Foreskin melanocyte (primary cell): ENCODE measurements at places on chromosomes 1 and 21.

- no peak for DNase-seq
Observed at GRCh38 chr1:13593511-13594131, 10.0 kb downstream of the PDPN start.

DNA sequence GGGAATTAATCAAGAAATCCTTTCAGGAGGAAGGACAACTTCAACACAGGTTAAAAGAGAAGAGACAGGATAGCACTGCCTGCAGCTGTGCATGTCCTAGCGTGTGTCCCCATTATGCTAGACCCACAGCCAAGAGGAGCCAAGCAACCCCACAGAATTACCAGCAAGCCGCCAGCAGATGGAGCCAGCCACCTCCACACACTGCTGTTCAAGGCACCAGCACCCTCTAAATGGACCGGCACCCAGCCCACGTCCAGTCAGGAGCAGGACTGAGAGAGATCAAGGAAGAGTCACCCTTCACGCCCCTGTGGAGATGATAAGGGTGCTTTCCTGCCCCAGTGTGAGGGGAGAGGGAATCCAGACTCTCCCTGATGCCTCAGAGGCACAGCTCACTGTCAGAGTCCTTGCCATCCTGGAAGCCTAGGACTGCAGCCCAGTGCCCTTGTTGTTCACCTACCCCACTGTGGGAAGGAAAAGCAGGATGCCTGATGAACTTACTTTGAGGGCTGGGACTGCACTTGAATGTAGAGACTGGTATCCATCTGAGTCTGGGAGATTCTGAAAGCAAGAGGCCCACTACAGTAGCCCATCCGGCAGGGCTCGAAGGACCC is 37.1 kb upstream of the CTTNBP2NL start:
- peak; percentile 32 for DNase-seq

DNA sequence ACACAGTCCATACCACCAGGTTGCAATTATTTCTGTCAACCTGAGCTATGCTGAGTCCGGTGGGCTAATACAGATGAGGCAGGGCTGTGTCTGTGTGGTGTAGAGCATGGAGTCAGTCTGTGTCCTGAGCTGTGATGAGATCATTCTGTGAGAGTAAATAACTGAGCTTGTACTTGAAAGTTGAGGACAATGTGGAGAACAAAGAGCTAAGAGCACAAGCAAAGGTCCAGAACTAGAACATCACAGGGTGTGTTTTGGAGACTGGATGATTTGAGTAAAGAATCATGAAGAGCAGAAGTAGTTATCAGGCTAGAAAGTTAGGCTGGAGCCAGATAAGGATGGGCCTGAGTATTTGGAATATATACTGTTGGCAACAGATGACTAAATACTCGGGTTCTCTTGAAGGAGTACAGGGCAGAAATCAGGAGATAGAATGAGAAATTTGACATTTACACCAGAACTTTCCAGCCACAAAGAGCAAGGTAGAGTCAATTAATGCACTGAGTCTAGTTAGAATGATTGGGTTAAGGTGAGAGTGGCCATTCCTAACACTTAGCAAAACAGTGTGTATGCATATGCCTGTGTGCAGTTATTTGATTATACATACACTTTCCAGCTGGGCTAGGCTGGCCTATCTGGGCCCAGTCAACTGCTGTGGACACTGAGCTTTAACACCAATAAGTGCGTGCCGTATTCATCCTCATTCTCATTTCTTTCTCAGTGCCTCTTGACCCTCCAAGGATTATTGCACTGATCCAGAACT is 48.8 kb downstream of the LEPR start:
- DNase-seq: no peak

DNA sequence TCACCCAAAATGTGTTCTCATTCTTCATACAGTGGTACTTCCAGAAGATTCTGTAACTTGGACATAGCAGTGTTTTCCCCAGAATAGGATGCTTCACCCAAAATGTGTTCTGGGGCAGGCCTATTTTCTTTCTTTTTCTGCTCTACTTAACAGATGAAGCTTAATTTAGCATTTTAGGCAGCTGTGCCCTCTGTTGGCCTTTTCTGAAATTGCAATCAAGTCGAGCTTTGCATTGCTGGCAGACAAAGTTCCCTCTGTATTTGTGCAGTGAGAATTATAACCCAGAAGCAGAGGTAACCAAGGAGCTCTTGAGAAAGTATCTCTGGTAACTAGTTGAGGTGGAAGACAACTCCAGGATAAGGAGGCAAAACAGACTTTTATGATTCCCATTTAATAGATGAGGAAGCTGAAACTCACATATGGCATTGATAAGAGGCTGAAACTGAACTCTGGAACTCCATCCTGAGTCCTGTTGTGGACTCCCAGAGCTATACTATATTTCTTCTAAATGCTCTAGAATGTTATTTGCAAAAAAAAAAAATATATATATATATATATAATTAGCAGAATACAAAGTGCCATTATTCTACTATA is 50.3 kb upstream of the L1TD1 start:
- DNase-seq: peak; percentile 60

- DNase-seq: no peak
Observed at GRCh38 chr1:154329152-154329521, 3.8 kb downstream of the ATP8B2 start.

- DNase-seq: no peak
Observed at GRCh38 chr1:175394739-175395138, 202.2 kb upstream of the KIAA0040 start.

- DNase-seq: no peak
Observed at GRCh38 chr1:23545851-23546250, 13.4 kb downstream of the ID3 start.

DNA sequence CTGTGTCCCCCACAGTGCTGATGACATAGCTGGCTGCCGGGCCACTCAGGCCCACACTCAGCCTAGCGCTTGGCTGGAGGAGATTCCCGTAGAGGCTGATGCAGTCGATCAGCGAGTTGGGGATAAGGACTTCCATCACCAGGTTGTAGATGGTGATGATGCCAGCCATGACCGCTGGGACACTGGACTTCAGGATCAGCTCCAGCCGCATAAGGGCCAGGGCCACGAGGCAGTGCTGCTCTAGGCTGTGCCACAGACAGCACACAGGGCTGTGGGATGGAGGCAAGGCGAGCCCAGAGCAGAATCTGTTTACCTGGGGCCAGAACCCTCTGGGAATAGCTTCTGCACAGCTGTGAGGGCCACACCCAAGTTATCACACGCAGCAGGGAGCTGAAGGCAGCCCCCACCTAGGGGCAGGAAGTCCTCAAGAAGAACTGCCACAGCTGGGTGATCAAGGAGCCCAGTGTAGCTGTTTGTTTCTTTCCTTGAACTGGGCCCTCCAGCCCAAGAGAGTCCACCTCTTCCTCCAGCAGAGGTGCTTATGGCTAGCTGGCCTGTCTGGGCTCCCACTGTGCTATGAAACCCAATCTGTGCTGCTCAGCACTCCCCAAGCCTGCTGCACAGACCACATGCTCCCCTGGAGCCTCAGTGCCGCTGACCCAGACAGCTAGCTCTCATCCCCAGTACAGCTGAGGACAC is 6.2 kb downstream of the SLC2A1 start:
- DNase-seq: no peak

DNA sequence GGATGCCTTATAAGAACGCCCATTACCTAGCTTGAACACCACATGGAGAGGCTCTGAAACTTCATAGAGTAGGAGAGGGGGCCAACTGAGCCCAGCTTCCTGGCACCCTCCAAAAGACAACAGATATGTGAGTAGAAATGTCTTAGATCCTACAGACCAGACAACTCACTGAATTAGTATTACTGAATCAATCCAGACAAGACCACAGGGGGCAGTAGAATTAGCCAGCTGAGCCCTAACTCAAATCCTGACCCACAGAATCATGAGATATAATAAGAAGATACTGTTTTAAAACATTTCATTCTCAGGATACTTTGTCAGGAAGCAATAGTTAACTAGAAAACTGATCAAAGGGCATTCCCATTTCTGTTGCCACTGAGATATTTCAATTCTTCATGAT is 45.8 kb upstream of the C1orf21 start:
- DNase-seq: no peak

GRCh38 chr1:117600966-117601365 is 4.9 kb upstream of the TENT5C start:
- no peak for DNase-seq

- DNase-seq: no peak
Observed at GRCh38 chr1:154391086-154391770, 13.9 kb upstream of the IL6R start.

DNA sequence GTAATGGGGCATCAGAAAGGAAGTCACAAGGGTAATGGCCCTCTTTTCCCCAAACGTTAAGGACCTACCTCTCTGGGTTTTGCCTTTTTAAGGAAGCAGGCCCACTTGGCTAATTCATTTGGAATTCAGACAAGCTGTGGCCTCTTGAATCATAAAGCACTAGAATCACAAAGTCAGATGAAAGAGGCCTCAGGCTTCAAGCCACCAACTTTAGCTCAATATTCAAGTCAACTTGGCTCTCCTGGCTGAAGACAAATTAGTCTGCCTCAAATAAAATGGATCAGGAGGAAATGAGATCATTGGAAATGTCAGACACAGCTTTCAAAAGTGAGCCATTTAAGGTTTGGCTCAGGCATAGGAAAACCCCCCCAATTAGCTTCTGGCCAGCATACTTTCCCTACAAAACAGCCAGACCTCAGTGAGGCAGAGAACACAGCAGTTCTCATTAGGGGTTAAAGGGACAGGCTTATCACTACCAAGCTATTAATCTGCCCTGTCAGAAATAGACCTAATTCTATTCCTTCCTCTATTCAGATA is 34.3 kb downstream of the SLC35D1 start:
- peak; percentile 11 for DNase-seq

- no peak for DNase-seq
Observed at GRCh38 chr1:88609051-88609450, 75.0 kb upstream of the PKN2 start.

- DNase-seq: no peak
Observed at GRCh38 chr1:201074018-201074417, 38.2 kb downstream of the CACNA1S start.

DNA sequence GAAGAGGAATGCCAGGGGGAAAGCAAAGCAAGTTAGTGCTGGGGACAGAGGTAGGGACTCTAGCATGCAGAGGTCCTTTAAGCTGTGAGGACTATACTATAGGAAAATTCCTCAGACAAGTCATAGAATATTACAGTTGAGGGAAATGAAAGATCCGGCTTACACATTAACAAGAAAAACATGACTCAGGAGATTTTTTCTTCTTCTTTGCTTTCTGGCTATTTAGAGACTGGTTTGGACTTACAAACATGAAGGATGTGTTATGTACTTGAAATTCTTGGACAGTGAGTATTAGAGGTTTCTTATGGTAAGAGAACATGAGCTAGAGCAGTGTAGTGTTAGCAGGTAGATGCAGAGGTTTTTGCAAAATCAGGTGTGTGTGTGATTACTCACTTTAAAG is 24.9 kb downstream of the USP25 start:
- DNase-seq: no peak

DNA sequence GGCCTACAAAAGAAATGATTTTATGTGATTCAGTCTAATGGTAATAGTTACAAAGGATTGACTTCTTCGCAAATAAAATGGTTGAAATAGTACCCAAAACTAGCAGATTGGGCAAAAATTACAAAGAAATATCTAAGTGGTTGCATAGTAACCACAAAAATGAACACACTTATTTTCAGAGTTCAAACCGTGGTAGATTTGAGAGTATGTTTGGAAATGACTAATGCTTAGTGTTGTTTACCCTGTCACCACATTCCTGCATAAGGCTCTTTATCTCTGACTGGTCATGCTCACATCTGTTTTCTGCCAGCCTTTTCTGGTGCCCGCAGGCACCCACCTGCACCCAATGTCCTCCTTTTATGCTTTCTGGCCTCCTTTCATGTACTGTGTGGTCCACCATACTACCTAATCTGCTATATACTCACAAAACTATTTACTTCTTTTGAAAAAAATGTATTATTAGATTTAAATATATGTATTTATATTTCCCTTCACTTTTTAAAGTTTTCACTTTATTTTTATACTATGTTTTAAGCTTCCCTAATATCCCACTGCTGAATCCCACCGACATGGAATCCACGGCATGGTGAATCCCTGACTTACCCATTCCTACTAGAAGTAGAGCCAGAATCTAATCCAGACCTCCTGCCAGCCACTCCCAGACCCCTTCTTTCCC is 30.3 kb downstream of the PTPRC start:
- DNase-seq: peak; percentile 40

GRCh38 chr1:23825762-23826522 is 713 bp upstream of the HMGCL start:
- DNase-seq: no peak

DNA sequence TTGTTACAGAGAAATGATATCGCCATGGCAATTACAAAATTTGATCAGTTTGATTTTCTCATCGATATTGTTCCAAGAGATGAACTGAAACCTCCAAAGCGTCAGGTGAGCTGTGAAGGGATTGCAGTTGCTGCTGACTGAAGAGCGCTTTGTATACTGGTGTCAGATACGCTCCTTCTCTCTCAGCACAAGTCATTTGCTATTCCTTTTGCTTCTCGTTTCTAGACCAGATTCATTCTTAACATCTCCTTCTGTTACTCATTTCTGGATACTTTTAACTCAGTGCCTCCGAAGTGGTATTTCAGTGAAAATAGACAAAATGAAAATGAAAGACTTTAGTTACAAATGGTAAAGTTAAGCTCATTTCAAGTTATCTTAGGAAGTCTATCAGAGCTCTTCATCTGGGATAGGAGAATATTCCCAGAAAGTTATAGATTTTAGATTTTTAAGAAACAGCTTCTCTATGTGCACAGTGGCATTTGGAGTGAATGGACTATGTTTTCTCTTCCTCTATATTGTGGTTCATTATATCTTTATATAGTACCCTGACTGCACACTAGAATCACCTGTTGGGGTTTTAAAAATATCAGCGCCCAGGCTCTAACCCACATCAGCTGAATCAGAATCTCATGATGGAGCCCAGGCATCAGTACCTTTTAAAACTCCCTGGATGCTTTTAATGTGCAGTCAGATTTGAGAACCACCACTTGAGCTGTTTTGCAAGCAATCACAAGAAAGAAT is 30.3 kb upstream of the KCNQ4 start:
- no peak for DNase-seq

GRCh38 chr1:24715658-24716057 is 29.6 kb upstream of the CLIC4 start:
- no peak for DNase-seq

DNA sequence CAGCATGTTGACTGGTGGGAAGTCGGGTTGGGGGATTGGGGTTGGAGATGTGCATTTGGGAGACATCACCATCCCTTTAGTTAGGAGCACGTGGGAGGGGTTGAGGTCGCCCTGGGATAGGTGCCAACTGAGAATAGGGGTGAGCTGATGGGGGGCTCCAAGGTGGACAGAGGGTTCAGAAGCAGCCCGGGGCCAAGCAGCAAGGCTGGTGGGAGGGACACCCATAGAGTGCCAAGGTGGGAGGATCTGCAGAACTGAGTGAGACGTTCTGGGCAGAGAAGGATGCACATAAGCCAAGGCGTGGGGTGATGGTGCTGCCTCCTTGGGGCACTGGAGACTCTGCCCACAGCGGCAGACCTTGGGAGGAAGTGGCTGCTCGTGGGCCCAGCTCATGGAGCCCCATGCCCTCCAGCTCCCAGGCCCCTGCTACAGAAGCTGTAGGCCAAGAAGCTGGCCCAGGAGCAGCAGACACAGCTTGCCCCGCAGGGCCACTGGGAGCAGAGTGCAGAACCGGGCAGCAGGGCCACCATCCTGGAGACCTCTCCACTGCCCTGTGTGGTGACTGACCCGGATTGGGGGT is 31.4 kb upstream of the PKP1 start:
- no peak for DNase-seq

- peak; percentile 79 for DNase-seq
Observed at GRCh38 chr1:108057541-108057940, 92.6 kb upstream of the VAV3 start.
